Stimulated activated naive CD8-positive, alpha-beta T cell treated with anti-CD3 and anti-CD28 coated beads, Interleukin-15, Interleukin-2, amounts not matched to agents 100 U/mL and 50 U/mL, for 24 hours (primary cell): ENCODE measurements at places on chromosomes 5 and 9.

DNA sequence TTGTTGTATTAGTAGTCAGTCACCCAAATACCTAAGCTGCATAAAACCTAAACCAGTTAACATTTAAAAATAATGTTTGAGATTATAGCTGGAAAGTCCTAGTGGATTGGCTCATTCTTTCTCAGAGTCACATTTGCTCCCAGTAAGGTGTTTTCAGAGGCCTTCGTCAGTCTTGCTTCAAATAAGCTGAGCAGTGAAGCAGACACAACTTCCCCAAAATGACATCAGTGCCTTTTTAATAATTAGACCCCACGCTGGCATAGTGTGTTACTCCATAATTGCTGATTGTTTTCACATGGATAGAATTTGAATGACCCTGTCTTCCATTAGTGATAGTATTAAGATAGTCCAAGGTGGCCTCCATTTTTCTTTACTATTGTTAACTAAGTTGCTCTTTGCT, 245.8 kb downstream of the PJA2 start:
- no peak for DNase-seq

DNA sequence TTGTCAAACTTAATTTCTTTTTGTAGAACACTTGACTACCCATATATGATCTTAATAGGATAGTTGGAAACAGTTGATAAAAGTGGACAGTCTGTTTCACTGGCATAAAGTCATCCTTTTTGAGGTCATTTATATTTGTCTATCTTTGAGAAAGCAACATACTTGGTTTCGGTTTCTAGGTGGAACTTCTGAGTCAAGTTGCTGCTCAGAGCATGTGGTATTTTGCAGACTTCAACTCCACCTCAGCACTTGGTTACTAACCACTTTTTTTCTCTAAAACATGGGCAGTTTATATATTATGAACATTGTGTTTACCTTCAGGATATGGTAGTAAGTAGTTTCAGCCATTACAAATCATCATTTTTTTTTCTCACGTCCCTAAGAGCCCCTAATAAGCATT, 1749.0 kb upstream of the C9orf72 start:
- DNase-seq = no peak

DNA sequence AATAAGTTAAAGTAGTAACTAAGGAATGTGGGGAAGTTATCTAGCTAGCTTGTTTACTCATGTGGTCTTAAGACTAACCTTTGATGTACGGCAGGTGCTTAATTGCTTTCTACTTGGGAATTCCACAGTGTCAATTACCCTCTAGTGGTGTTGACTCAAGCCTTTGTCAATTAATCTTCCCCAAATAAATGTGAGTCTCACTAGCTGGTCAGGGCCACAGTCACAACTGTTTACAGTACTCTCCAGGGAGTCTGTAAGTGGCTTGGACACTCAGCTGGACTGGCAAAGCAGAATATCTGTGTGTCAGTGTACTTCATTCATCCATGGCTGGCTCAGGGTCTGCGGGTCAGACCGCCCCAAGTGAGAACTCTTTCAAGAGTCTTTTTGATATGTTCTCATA, 30.8 kb downstream of the SMIM3 start:
- DNase-seq = no peak

- DNase-seq = no peak
Observed at GRCh38 chr5:176734756-176735342, 75.5 kb upstream of the UNC5A start.

- DNase-seq = no peak
Observed at GRCh38 chr5:6611334-6612256, 21.2 kb downstream of the NSUN2 start.

- no peak for DNase-seq
Observed at GRCh38 chr9:117343427-117343826, 71.4 kb downstream of the ASTN2 start.

- DNase-seq = no peak
Observed at GRCh38 chr9:12801663-12802062, 26.8 kb downstream of the LURAP1L start.

DNA sequence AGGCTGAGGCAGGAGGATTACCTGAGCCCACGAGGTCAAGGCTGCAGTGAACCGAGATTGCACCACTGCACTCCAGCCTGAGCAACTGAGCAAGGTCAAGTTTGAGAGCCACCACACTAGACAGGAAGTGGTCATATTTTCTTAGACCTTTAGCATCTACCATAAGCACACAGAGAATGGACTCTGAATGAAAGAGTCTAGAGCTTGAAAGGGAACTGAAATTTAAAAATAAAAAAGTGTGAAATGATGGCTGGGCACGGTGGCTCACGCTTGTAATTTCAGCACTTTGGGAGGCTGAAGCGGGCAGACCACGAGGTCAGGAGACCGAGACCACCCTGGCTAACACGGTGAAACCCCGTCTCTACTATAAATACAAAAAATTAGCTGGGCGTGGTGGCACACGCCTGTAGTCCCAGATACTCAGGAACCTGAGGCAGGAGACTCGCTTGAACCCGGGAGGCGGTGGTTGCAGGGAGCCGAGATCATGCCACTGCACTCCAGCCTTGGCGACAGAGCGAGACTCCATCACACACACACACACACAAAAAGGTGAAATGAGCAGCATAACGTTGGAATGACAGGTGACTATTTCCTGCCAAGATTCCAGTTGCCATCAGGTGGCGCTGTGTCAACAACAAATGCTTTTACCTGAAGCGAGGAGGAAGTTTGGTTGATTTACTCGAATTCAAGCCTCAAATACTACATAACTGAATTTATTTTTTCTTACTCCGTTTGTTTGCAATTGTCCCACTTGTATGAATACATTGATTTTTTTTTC, 21.3 kb upstream of the AK3 start:
- DNase-seq = peak; percentile 82

- DNase-seq = no peak
Observed at GRCh38 chr9:31730398-31730797, 654.0 kb upstream of the ACO1 start.

DNA sequence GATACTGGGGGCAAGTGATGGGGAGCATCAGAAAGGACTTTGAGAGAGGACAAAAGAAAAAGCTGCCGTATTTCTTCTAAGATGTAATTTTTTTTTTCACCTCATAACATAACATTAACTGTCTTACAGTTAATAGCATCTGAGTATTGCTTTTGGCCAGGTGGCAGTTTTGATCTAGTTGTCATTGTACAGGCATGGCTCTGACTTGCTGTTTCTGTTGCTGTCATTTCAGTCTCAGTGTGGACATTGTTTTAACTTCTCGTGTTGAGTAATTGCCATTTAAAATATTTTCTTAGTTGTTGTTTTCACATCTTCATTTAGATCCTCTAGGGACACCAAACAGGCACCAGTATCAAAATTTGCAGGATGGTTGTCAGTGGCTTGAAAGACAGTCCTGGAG, 12.4 kb downstream of the SMAD5 start:
- no peak for DNase-seq

DNA sequence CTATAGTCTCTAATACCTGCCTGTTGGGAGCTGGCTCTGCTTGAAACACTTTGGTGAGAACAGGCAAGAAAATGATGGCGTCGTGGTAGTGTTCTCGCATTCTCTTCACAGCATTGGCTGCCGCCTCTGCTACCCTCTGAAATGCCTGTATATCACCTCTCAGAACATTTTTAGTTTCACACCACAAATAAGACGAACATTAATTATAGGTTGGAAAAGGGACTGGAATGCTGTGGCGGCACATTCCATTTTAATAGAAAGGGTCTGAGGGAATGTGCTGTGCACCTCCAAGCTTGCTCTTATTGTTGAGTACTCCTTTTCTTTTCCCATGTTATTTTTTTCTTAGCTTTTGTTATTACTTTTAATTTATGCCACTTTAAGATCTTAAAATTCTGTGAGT, 134.6 kb upstream of the HMHB1 start:
- no peak for DNase-seq

DNA sequence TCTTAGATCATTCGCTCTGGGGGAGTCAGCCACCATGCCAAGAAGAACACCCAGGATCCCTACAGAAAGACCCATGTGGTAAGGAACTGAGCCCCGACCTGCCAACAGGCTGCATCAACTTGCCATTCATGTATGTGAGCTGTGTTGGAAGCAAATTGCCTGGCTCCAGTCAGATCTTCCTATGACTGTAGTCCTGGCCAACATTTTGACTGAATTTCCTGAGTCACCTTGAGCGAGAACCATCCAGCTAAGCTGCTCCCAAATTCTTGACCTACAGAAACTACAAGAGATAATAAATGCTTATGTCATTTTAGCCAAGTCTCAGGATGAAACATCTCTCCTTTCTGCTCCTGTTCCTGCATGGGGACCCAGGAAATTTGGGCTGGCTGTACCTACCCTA, 40.0 kb upstream of the SLC44A1 start:
- no peak for DNase-seq

DNA sequence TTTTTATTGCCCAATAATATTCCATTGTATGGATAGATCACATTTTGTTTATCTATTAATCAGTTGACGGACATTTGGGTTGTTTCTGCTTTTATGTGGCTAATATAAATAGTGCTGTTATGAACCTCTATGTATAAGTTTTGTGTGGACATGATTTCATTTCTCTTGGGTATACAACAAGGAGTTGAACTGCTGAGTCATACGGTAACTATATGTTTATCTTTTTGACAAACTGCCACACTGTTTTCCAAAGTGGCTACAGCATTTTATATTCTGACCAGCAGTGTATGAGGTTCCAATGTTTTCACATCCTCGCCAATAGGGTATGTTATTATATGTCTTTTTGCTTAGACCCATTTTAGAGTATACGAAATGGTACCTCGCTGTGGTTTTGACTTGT, 264.3 kb downstream of the RFX3 start:
- no peak for DNase-seq

GRCh38 chr9:14428781-14429230, 114.9 kb upstream of the NFIB start:
- DNase-seq = peak; percentile 53

DNA sequence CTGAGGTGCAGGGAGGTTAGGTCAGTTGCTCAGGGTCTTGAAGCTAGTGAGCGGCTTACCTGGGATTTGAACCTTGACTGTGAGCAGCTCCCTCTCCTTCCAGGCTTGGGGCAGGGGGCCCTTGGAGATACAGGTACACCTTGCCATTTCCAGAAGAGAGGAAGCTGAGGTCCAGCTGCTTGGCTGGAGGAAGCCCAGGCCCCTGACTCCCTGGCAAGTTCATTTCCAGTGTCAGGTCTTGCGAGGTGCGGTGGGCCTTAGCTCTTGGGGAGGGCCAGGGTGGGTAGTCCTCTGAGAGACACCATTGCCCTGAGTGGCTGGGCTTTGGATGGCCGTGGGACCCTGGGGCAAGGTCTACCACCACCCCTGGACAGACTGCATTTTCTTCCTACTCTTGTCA, 9.3 kb downstream of the PPARGC1B start:
- DNase-seq = no peak

GRCh38 chr5:96076451-96076850, 114.8 kb upstream of the ELL2 start:
- DNase-seq = no peak

DNA sequence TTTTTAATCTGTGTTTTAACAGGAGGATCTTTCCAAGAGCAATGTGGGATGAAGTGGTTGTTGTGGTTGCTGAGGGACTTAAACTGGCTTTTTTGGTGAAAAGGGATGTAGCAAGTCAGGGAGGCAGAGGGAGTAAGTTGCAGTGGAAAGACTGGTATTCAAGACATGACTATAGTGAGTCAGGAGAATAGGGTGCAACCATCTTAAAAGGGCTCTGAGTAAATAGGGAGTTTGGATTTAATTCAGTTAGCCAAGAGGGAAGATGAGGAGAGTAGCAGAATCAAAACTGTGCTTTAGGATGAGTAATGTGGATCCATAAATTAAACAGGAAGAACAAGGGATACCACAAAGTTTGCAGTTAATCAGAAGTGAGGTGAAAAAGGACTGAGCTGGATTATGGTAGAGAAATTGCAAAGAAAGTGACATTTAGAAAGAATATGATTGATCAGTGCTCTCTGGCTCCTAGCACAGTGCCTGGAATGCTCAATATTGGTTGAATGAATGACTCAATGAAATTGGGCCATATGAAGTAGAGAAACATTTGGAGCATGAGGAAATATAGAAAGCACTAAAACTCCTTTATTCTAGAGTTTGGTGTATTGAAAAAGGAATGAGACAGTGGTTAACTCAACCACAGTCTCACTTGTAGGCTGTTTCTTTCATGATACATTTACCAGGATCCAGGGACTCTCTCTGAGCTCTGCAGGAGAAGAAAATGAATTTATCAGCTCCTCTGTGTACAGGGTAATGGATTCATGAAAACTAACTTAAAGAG, 5.1 kb downstream of the POLR3G start:
- DNase-seq = no peak
